ENCODE measurements at places on chromosomes 7 and 10.

DNA sequence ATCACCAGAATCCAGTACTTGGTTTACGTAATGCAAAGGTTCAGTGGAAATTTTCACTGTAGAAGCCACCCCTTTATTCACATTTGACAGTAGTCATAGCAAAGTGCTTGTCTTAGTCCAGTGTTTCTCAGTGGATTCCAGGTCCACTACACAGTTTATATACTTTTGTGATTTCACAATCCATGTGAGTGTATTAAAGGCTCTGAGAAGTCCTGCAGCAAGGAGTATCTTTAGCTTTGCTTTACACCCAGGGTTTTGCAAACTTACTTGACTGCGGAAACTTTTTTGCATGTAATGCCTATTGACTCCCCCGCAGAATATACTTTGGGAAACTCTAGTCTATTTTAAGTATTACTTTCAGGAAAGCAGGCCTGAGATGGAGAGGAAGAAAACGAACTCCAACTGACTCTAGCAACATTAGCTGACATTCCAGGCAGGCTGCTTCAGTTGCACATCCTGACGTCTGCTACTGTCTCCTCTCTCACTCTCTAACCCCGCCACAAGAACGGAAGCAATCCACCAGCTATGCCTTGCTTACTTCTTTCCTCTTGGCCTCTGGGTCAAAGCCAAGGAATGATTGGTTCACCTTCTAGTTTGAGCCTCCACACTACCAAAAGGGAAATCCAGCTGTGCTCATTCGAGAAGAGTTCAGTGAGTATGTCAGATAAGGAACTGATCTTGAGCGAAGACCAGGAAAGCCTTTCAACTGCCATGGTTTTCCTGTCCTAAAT lies 6.2 kb downstream of the PLXNA4 start:
- no peak for DNase-seq

GRCh38 chr10:125001313-125002046 lies 59.6 kb downstream of the ZRANB1 start:
- no peak for DNase-seq

- DNase-seq: no peak
These were observed 73.6 kb upstream of the RPA3 start for GRCh38 chr7:7792056-7792455.

- no peak for DNase-seq
These were observed 62.1 kb upstream of the COL1A2 start for GRCh38 chr7:94332571-94332970.

DNA sequence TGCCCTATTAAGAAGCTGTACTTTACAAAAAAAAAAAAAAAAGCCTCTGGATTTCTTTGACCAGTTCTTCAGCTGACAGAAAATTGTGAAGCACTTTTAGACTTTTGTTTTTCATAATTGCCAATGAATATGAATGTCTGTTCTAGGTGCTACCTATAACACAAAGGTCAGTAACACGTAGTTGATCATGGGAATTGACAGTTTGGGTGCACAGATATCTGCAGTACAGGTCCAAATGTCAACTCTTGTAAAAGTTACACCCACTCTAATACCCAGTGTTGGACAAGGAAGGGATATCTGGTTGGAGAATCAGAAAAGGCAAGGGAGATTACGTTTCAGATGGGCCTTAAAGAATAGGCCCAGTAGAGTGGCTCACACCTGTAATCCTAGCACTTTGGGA lies 1.8 kb downstream of the REEP3 start:
- no peak for DNase-seq

- no peak for DNase-seq
These were observed 81.2 kb downstream of the ZNRF2 start for GRCh38 chr7:30365621-30366020.

Measured in iPS-NIHi11 (cell line).